Chondrocyte (in vitro differentiated cells): ENCODE measurements at places on chromosomes 7 and 10.

DNA sequence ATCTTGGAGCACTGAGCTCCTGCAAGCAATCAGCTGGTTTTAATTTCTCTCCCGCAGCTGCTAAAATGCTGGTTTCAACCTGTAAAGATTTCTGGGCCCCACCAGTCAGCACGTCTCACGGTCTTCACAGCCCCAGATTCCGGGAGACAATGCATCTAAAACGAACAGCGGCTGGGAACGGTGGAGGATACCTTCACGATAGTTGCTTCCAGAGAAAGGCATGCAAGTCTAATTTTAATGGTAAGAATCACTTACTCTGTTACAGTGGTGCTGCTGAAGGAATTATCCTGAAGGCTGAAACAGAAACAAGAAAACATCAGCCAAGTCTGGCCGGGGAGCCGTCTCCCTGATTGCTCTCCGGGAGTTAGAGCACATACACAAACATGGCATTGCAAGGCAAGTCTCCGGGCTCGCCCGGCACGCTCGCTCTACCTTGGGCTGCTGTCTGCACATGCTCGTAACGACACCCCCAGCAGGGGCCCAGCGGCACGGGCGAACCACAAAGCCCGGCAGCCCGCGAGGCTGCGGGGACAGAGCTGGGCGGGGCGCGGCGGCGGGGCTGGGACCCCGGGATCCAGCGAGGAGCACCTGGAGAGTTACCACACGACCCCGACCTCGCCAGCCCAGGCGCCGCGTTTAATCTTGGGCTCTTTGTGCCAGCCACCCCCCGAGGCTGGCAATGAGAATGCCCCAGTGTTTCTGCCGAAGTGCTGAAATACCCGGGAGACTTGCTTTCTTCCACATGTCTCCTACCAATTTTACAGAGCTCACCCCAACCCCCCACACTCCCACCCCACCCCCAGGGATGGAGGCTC lies at the start of gene FAM13C:
FAM13C (minus strand) TSS at position 406 of the 815 bp plus-strand sequence; CDS start at position 317, 89 bp downstream.
- no peak for DNase-seq

DNA sequence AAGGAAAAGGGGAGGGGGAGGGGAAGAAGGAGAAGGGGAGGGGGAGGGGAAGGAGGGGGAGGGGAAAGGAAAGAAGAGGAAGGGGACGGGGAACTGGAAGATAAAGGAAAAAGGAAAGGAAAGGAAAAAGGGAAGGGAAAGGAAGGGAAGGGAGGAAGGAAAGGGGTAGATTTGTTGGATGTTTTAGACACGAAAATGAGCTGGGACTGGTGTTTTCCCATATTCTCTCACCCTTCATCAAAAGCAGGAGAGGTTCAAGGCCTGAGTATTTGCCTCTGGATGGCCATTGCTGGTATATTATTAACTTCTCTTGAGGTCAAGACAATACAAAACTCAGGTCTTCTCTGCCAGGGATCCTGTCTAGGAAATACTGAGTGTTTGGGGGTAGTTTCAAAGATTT lies 652.7 kb downstream of the ANKRD7 start:
- DNase-seq, result no peak

DNA sequence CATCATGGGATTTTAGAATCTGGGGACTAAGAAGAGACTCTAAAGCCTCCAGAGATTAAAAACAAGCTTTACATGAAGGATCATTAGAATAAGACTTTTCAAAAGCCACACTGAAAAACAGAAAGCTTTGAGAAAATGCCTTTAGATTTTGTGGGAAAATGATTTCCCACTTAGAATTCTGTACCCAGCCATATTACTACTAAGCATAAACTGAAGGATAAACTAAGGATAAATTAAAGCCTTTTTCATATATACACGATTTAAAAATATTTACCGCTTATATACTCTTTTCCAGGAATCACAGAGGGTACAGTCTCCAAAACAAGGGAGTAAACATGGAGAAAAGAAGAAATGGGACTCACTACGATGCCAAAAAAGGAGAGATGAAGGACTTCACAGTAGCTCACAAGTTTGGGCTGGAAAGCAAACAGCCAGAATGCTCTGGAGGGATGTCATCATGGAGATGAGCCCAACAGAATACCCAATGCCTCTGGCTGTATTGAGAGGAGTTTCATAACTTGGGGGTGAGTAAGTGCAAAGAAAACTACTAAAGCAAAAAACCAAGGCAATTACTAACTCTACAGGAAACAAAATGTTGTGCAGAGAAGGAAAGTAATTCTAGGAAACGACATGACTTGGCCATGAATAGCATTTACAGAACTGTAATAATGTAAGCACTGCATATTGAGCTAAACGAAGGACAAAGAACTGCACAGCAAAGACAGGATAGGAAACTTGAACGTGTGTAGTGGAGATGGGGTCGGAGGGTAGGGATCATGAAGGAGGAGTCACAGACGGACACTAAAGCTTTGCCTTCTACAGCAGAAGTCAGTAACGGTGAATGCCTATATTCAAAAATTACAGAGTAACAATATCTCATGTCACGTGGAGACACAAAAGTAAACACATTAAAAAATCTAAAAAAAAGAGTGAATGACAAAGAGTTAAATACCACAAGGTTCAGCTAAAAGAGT lies 61.4 kb upstream of the ASAH2 start:
- no peak for DNase-seq

DNA sequence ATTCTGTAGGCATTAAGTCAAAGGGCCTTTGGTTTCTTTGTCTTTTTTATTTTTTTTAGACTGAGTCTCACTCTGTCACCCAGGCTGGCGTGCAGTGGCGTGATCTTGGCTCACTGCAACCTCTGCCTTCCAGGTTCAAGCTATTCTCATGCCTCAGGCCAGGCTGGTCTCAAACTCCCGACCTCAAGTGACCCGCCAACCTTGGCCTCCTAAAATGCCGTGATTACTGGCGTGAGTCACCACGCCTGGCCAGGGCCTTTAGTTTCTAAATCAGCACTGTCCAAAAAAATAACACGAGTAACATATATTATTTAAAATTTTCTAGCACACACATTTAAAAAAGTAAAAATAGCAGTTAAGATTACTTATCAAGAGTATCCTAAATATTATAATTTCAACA lies 11.1 kb upstream of the ACSL5 start:
- DNase-seq, result no peak

DNA sequence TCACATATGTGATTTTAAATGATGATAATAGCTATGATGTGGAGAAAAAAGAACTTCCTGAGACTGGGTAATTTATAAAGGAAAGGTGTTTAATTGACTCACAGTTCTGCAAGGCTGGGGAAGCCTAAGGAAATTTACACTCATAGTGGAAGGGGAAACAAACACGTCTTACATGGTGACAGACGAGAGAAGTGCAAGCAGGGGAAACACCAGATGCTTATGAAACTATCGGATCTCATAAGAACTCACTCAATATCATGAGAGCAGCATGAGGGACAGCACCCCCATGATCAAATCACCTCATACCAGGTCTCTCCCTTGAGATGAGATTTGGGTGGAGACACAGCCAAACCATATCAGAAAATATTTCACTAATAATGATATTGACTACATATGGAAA lies 4.1 kb upstream of the LIPN start:
- DNase-seq, result no peak

- DNase-seq, result no peak
Observed at GRCh38 chr7:144019457-144019856, 19.3 kb downstream of the OR6B1 start.

GRCh38 chr7:132203021-132203420 lies 373.2 kb downstream of the PLXNA4 start:
- DNase-seq, result no peak

- no peak for DNase-seq
Observed at GRCh38 chr10:76899490-76899889, 738.1 kb downstream of the KCNMA1 start.

- no peak for DNase-seq
Observed at GRCh38 chr10:110648692-110649346, 4.7 kb downstream of the RBM20 start.

DNA sequence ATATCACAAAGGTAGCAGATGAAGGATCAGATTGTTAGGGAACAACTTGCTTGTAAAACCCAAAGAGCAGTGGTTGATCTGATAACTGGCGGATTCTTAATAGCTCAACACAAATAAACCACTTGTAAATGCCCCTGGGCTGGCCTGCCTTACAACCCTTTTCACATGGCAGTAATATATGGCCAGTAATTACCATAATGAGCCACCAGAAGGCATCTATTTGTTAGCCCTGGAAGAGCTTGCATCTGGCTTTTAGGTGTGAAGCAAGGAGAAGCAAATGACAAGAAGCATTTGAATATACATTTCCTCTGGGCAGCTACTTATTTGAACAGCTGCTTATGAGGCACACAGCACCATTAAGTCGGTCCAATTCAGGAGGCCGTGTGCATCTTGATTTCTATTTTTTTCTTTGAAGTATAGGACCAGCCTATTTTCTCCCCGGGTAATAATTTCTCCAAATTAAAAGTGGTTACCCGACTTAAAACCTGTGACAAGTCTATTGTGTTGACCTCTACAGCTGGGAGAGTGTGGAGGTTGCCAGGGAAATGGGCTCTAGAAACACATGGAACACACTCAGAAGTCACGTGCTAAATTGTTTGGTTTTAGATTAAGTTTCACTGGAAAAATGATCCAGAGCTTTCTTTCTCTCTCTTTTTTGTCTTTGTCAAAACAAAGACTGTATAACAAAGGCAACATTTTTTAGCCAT lies 113.4 kb downstream of the SEM1 start:
- DNase-seq, result no peak

GRCh38 chr7:44884621-44885393 lies 523 bp downstream of the PURB start:
- DNase-seq, result no peak

DNA sequence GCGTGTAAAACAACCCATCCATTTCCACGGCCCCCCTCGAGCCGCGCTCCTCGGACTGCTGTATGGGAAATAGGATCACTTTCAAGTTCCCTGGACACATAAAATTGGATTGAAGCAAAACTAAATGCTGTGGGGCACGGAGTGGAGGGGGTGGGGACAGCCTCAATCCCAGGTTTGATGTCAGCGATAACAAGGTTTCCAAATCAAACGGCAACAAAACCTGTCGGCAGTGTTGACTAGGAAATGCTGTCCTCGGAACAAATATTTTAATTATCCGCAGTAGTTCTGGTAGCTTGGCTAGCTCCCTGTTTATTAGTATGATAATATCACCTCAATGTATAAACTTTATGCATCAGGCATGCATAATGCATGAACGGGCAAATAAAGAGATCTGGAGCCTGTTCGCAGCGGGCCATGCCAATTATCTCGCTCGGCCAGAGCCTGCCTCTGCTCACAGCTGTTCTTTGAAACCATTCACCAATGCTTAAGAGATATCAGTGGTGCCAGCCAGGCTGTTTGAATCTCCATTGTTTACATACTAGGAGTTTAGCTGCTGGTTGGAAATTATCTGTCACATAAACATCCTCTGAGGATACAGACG lies 161.1 kb downstream of the PAXIP1 start:
- DNase-seq, result no peak

DNA sequence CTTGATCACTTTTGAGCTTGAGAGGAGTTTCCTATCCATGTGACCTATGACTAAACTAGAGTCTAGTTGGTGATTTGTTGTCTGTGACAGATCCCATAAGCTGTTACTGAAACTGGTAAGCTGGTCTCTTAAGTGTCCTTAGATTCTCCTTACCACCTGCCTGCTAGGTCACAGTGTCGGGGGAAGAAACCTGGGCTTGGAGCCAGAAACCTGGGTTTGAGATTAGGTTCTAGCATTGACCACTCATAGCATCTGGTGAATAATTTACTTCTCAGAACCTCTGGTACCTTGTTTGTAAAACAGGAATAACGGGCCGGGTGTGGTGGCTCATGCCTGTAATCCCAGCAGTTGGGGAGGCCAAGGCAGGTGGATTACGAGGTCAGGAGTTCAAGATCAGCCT lies 21.8 kb upstream of the ITPRID1 start:
- no peak for DNase-seq

GRCh38 chr10:109886037-109886780 lies 37.1 kb downstream of the XPNPEP1 start:
- DNase-seq, result no peak

DNA sequence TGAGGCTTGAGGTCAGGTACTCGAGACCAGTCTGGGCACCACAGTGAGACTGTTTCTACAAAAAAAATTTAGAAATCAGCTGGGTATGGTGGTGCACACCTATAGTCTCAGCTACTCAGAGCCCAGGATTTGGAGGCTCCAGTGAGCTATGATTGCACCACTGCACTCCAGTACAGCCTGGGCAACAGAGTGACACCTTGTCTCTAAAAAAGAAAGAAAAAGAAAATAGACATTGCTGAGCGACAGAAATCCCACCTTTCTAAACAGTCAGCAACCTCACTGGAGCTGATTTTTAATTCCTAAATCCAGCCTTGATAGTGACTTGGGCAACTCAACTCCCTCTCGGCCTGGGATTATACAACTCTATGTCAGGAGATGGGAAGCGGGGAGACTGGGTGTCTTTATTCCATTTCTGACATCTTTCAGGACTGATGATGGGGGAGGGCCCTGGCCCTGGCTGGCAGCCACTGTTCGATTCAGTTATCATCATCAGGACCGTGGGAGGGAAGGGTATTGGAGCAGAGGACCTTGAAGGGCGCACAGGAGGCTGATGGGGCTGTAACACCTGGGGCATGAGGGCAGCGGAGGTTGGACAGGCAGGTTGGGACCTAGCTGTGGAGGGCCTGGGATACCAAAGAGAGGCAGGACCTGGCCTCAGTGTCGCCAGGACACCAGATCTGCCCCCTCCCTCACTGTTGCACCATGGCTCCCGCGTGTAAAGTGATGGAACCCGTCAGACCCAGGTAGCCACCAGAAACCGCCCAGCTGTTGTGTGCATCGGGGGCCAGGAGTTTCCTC lies 14.7 kb downstream of the HSPB1 start:
- no peak for DNase-seq

GRCh38 chr7:129343099-129343700 lies 91.0 kb upstream of the STRIP2 start:
- DNase-seq, result no peak

DNA sequence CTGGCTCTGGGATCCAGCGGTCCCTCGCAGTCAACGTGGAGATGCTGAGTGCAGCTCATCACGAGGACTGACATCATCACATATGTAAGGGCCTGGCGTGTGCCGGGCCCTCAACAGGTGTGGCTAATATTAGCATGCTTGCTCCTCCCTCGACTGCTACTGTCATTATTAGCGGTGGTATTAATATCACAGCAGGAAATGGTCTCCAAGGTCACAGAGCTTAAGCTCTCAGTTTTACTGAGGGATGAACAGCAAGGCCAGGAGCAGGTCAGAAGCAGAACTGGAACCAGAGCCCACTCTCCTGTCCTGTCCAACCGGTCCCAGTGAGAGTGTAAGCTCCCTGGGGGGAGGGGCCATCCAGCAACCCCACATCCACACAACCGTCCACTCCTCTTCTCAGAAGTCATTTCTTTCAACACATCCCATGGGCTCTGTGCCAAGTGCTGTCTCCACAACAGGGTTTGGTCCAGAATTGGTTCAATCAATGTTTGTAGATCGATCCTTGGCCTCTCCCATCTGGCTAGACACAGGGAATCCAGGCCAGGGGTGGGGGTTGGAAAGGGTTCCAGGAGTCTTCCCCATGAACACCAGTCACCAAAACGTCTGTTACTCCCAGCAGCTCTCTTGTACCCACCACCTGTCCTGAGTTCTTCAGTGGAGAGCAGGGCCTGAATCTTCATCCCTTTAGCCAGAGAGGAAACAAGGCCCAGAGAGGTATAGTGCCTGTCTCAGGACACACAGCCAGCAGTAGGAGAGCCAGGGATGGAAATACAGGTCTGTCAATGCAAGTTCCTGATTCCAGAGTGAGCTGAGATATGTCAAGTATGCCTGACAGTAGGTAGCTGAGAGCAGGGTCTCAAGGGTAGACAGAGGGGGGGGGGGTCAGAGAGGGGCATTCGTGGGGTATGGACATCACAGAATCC lies 45.3 kb upstream of the ZMIZ1 start:
- peak; percentile 41 for DNase-seq
